NAMALWA (cell line): ENCODE measurements at places on chromosomes 3 and 15.

DNA sequence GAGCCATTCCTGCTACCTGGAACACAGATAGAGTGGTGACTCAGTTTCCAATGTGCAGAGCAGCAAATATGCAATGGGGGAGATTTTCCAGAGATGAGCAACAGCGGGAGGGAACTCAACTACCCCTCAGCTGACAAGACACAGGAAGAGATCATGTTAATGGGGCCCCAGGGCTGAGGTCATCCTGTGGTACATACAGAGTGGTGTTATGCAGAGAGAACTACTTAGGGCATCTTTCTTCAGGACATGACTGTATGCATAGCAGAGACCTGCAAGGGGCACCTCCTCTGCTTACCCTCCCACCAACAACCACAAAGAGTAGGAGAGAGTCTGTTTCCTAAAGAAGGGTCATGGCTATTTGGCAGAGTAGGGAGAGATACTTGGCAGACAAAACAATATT lies 6.8 kb upstream of the TBC1D5 start:
- DNase-seq: no peak

DNA sequence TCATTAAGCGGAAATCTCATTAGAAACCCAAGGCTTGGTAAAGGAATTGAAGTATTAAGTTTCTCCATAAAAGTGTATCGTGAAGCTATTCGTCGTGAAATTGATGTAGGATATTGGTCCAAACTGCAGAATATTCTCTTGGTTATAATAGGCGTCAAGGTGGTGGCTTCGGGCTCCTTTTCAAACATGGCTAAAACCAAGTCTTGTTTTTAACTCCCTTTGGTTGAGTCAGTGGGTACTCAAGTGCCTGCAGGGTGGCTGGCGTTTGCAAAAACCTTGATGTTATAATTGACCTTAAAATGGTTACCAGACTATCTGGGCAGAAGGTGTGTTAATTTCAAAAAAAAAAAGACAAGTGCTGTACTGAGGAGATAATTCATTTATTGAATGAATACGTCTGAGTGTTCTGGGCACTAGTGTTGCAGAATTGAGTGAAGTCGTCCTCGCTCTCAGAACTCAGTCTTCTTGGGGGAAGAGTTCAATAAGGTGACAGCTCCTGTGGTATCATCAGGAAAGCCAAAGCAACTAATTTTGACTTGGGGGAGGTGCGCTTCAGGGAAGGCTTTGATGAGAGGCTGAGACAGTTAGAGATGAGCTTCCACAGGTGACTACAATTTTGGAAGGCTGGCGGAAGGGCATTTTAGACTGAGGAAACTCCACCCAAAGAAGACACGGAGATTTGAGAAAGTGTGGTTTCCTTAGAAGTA lies 1.5 kb downstream of the UBE2Q2 start:
- DNase-seq: no peak

DNA sequence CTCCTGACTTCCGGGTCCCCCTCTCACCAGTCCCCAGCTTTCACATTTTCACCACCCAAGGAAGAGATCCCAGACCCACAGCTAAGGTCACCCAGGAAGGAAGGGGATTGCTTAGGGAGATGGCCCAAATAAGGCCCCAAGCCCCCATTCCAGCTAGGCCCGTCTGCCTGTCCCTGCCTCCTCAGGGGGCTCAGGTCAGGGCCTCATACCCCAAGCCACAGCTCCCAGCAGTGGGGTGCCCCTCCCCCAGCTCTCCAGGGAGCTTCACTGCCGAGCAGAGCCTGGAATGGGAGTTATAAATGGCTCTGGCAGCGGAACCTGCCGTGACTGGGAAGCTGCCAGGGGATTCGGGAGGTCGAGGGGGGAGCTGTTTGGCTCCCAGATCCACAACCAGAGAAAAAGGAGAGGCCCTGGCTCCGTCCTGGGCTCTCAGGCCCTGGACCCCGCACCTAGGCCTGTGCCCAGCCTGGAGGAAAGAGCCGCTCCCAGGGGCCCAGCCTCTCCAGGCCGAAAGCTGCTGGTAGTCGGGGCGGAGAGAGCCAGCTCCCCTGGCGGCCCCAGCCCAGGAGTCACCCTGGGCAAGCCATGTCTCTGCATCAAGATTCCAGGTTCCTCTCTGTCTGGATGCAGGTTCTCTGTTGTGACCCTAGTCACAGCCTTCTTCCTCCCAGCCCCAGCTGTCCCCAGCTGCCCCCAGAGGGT lies 550 bp downstream of the CCDC9B start:
- DNase-seq: no peak

- DNase-seq: no peak
Measured at GRCh38 chr15:70741107-70741531, 22.2 kb downstream of the UACA start.

DNA sequence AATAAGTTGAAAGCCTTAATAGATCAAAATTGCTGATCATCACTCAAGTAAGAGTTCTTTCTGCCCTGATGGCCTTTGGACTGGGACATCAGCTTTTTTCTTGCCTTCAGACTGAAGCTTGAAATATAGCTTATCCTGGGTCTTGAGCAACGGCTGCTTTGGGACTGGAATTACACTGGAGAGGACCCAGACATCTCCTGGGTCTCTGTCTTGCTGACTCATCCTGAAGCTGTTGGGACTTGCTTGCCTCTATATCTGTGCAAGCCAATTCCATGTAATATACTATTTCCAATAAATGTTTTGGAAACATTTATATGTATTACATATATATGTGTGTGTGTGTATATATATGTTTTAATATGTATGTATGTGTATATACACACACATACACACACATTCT lies 260.2 kb downstream of the PDZRN3 start:
- DNase-seq: no peak

DNA sequence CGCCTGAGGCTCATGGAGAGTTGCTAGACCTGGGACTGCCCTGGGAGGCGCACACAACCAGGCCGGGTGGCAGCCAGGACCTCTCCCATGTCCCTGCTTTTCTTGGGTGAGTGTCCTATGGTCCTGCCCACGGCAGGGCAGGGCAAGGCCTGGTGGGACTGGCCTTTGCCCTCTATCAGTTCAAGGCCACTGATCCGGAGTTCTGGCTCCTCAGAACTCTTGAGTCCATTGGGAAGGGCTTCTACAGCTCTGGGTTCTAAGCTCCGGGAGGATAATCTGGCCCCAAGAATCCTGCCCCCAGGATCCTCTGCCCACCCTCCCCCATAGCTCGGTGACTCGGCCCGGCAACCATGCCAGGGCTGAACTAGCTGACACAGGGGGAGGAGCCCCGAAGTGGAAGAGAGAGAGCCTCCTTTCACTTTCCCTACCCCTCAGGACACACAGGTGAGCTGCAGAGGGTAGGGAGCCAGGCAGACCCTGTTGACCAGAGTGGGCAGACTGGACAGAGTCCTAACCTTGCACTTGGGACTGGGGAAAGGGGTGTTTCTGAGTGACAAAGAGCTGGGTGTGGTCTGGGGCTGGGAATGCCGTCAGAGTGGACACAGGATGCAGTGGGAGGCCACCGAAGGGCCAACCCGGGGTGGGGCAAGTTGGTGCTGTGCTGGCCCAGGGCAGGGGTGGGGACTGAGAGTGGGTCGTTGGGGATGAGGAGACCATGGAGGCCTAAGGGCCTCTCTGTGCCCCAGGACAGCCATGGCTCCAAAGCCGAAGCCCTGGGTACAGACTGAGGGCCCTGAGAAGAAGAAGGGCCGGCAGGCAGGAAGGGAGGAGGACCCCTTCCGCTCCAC lies 664 bp downstream of the PARP3 start:
- peak; percentile 20 for DNase-seq

DNA sequence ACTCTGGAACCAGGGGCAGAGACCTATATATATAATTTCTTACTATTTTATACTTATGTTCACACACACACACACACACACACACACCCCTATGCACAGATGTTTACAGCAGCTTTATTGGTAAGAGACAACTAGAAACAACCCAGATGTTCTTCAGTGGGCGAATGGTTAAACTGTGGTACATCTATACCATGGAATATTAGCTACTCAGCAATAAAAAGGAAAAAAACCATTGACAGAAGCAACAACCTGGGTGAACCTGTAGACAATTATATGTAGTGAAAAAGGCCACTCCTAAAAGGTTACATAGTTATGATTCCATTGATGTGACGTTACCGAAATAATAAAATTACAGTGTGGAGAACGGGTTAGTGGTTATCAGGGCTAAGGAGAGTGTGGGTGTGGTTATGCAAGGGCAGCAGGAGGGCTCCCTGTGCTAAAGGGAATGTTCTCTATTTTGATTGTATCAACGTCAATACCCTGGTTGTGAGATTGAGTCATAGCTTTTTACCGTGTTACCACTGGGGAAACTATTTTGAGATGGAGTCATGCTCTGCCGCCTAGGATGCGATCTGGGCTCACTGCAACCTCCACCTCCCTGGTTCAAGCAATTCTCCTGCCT lies 85.5 kb downstream of the FLNB start:
- DNase-seq: no peak

DNA sequence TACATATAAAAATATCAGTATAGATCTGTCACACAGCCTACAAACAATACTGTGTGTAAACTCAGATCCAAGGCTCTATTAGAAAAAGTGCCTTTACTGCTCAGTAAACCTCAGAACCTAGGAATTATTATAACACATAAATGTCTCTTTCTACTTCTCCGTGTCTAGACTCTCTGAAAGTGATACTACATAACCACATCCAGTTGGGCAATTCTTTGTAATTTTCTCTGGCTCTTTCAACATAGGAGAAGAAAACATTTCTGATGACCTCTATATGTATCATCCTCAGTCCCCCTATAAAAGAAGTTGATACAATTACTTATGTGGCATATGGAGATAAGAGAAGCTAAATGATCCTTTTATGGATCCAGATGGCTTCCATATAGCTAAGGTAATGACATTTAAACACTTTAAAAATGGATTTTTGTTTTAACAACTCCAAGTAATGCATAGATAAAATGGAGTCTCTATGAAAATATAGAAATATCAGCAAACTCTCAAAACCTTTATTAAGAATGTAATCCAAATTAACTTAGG lies 104.5 kb downstream of the LSAMP start:
- DNase-seq: no peak

GRCh38 chr3:36211652-36211999 lies 168.7 kb upstream of the STAC start:
- no peak for DNase-seq

DNA sequence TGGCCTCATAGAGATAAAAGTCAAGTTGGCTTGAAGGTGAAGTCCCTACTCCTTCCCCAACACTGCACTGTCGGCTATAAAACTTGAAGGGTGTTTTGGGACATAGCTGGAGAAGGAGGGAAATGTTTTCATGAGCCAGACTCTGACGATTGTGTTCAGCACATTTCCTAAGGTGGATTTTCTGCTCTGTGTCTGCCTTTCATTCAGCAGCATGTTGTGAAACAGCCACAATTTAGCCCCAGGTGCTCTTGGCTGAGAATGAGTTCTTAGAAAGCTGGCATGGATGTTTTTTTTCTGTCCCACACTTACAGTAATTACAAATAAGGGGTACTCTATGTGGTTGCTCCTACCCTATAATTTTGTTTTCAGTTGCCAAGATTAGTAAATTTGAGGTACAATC lies 492.4 kb downstream of the MCTP2 start:
- DNase-seq: no peak

DNA sequence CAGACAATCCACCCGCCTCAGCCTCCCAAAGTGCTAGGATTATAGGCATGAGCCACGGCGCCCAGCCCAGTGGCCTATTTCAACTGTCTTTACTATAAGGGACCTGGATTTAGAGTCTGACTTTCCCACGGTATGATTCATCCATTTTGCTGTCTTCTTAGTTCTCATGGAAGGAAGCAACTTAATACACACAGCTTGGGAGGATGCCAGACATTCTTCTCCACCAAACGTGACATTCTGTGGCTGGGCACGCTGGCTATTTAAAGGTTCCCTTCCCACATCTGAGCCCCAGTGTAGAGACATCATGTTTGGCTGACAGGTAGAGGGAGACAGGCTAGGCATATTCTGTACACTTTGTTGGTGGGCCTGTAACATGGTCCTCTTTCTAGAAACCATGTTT lies 26.2 kb downstream of the FAM43A start:
- no peak for DNase-seq

DNA sequence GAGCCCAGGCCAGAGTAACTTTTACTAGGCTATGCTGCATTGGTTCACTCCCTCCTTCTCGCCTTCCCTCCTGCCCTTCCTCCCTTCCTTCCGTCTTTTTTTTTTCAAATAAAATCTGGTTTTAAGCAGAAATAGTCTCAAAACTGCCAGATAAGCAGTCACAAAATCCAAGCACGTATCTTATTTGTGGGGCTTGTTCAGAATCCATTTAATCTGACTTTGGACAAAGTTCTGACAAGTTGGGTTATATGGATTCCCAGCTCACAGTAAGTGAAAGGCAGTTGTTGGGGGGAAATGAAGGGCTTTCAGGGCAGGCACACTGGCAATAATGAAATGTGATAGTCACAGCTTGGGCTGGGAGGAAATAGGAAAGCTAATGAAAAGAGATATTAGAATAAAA lies 32.0 kb upstream of the PLXND1 start:
- no peak for DNase-seq

DNA sequence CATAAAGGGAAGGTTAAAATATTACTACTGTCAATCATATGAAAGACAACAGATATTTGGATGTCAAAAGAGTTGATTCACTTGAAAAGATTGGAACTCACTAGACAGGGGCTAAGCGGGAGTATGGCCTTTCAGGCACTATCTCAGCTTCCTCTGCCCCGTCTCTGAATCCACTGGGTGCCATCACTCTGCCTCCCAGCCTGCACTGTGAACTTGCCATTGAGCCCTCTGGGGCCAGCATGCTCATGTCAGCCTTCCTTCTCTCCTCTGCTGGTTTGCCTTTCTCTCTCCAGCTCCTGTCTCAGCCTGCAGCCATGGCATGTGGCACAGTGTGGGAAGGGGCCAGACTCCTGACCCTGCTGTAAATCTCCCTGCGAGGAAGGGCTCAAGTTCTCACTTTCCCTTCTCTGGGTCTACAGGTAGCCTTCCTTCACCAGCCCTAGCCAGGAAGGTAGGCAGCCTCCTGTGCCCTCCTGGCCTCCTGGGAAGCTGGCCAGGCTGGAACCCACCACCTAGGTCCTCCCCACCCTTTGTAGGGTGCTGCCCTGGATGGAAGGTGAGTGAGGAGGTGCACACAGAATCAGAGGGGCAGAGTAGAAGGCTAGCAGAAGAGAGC lies 54.0 kb upstream of the SLCO2A1 start:
- DNase-seq: no peak

DNA sequence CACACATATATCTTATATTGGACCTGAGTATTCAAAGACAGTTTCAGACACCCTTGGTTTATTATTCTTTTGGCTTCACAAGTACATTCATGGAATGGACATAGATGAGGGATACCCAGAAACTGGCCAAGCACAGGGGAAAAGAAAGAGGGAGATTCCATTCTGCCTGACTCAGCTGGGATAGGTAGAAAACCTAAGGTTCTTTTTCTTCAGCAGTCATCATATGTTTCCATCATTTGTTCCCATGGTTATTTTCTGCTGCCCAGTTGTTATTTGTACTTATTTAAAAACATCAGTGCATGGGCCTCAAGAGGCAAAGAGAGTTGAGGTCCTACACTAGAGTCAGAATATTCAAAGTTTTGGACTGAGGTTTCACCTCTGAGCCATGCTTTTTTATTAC lies 91.8 kb downstream of the FILIP1L start:
- no peak for DNase-seq

DNA sequence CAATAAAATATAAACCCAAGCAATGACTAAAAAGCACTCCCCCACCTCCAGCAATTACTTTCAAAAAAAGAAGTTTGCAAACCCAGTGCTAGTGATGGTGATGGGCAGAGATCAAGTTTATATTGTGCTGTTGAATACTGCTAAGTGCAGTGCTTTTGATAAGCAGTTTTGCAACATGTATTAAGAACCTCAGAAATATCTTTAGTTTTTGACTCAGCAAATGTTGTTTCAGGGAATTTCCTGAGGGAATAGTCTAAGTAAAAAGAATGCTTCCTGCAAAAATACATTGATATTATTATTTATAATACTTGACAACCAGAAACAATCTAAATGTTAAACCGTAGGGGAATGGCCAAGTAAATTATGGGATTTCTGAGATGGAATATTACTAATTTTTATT lies 69.3 kb downstream of the ADAMTSL3 start:
- no peak for DNase-seq
